ENCODE measurements at places on chromosomes 1 and 21. TPM values are rescaled to one million over a fixed set of nuclear protein-coding genes. Genes with fewer than 3 reads are reported as not detected.
A peak's percentile ranks its signal among the peaks of the same experiment; 100 is the strongest.

- H3K27ac ChIP-seq, result peak overlapping the region; percentile 49
- peaks cover 60% of the 10 kb centered on the region for H3K4me1 ChIP-seq
- no peaks in the 10 kb centered on the region for H3K36me3 ChIP-seq
- H3K27me3 ChIP-seq, result no peaks in the 10 kb centered on the region
- no peak overlapping the region for H3K4me3 ChIP-seq
- peak; percentile 53 for DNase-seq
These were observed 62.2 kb upstream of the ATP1B1 start for GRCh38 chr1:169044296-169044695.

GRCh38 chr1:223870617-223871574, 25.1 kb upstream of the TP53BP2 start:
- no peak overlapping the region for H3K27ac ChIP-seq
- H3K4me1 ChIP-seq, result no peaks in the 10 kb centered on the region
- no peak for DNase-seq
- peak overlapping the region; percentile 19 for H3K4me3 ChIP-seq
- H3K27me3 ChIP-seq, result peaks cover 11% of the 10 kb centered on the region
- no peaks in the 10 kb centered on the region for H3K36me3 ChIP-seq

GRCh38 chr1:73040811-73041210, 758.5 kb upstream of the NEGR1 start:
- H3K4me3 ChIP-seq, result no peak overlapping the region
- H3K4me1 ChIP-seq, result no peaks in the 10 kb centered on the region
- DNase-seq, result no peak
- H3K27ac ChIP-seq, result no peak overlapping the region

DNA sequence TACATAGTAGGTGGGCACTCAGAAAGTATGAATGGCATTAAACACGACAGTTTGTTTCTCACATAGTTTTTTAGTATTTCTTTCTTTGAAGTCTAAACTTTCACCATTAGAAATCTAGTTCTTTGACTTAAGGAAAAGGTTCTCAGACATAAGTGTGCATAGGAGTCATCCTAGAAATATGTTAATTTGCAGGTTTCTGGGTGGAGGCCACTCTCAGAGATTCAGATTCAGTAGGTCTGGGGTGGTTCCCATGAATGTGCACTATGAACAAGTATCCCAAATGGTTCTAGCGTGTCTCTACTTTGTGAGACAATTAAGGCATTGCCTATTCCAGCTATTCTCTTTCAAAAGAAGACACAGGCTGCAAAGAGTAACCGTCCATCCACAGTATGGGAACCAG, 119.3 kb downstream of the NGF start:
- DNase-seq, result no peak
- H3K27ac ChIP-seq, result no peak overlapping the region
- H3K36me3 ChIP-seq, result no peaks in the 10 kb centered on the region
- peaks cover 16% of the 10 kb centered on the region for H3K27me3 ChIP-seq
- H3K4me1 ChIP-seq, result no peaks in the 10 kb centered on the region

Gene CD53
- 238 TPM for total RNA-seq

- no peaks in the 10 kb centered on the region for H3K36me3 ChIP-seq
- no peak for DNase-seq
- H3K27ac ChIP-seq, result no peak overlapping the region
- no peaks in the 10 kb centered on the region for H3K4me1 ChIP-seq
- no peak overlapping the region for H3K4me3 ChIP-seq
These were observed 23.8 kb downstream of the SERINC2 start for GRCh38 chr1:31436596-31437432.

Gene PADI4
- total RNA-seq, result 0.30 TPM

Gene SEC16B
- not detected for total RNA-seq

- H3K36me3 ChIP-seq, result no peaks in the 10 kb centered on the region
- DNase-seq, result peak; percentile 33
- H3K4me1 ChIP-seq, result peaks cover 52% of the 10 kb centered on the region
These were observed 14.1 kb downstream of the PIK3C2B start for GRCh38 chr1:204480515-204480914.

GRCh38 chr1:233998456-233998855, 94.0 kb downstream of the SLC35F3 start:
- H3K4me3 ChIP-seq, result no peak overlapping the region
- DNase-seq, result no peak
- H3K27ac ChIP-seq, result no peak overlapping the region
- H3K36me3 ChIP-seq, result no peaks in the 10 kb centered on the region
- H3K27me3 ChIP-seq, result peaks cover 18% of the 10 kb centered on the region
